ENCODE measurements at places on chromosomes 13 and 19.

DNA sequence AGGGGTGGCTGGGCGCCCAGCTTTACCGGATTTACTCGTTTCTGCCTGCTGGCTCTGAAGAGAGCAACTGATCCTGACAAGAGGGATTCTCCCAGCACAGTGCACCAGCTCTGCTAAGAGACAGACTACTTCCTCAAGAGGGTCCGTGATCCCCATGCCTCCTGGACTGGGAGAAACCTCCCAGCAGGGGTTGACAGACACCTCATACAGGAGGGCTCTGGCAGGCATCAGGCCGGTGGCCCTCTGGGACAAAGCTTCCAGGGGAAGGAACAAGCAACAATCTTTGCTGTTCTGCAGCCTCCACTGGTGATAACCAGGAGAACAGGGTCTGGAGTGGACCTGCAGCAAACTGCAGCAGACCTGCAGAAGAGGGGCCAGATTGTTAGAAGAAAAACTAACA, 1192.5 kb upstream of the PRR20A start:
- no peak for DNase-seq

- no peak for DNase-seq
Observed at GRCh38 chr13:110812121-110812868, 98.8 kb downstream of the ING1 start.

DNA sequence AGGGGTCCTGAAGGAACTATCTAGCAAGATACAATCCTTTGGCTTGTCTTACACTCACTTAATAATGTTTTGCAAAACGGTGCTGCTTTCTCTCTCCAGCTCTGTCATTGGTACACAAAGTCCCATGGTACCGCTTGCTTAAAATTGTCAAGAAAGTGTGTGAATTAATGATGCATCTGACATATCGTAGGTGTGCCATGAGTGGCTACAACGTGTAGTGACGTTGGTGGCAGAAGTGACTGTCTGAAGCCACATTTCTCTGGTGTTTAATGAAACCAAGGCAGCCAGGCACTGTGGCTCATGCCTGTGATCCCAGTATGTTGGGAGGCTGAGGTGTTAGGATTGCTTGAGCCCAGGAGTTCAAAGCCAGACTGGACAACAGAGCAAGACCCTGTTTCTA, 2.6 kb downstream of the HSH2D start:
- no peak for DNase-seq

GRCh38 chr13:41917641-41918040, 43.3 kb downstream of the VWA8 start:
- DNase-seq: peak; percentile 63

DNA sequence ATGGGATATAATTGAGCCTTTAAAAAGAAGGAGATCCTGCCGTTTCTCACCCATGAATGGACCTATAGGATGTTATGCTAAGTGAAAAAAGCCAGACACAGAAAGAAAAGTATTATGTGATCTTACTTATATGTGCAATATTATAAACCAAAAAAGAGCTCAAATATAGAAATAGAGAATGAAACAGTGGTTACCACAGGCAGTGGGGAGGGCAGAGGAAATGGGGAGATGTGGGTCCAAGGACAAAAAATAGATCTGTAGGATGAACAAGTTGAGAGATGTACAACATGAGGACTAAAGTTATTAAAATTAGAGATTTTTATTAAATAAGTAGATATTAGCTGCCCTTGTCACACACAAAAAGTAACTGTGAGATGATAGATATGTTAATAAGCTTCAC, 29.1 kb downstream of the TDRD3 start:
- DNase-seq: no peak

DNA sequence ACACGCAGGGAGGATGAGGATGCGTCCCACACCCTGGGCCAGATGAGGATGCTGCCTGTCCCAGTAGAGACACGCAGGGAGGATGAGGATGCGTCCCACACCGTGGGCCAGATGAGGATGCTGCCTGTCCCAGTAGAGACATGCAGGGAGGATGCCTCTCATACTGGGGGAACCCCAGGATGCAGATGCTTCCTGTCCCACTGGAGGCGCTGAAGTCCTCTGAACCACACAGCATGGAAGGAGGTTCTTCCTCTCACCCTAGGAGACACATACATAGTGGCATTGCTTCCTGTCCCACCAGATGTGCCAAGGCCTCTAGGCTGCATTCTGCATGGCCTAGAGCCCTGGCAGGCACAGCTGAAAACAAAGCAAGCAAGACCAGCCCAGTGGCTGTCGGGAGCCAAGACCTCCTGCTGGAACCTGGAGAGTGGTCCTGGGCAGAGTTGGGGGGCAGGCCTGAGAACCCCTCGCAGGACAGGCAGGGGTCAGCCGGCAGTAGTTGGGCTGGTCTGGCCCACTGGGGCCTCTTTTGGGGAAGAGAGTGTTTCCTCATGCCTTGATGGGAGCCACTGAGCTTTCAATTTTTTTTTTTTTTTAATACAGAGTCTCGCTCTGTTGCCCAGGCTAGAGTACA, 4.3 kb downstream of the HPN start:
- DNase-seq: peak; percentile 58

DNA sequence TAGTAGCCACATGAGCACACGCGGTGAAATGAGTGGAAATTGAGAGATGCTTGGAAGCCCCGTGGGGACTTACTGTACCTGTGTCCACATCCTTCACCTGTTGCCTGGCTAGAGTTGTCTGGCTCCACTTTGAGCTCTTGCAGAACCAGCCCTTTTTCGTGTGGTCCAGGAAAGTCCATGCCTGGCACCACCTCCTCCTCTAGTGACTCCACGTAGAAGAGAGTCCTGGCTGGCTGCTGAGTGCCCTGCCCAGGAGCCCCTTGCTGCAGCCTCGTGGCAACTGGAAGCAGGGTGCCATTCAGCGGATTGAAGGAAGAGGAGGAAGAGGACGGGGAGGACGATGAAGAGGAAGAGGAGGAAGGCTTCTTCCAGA, 515 bp upstream of the ATXN8OS start:
- no peak for DNase-seq

DNA sequence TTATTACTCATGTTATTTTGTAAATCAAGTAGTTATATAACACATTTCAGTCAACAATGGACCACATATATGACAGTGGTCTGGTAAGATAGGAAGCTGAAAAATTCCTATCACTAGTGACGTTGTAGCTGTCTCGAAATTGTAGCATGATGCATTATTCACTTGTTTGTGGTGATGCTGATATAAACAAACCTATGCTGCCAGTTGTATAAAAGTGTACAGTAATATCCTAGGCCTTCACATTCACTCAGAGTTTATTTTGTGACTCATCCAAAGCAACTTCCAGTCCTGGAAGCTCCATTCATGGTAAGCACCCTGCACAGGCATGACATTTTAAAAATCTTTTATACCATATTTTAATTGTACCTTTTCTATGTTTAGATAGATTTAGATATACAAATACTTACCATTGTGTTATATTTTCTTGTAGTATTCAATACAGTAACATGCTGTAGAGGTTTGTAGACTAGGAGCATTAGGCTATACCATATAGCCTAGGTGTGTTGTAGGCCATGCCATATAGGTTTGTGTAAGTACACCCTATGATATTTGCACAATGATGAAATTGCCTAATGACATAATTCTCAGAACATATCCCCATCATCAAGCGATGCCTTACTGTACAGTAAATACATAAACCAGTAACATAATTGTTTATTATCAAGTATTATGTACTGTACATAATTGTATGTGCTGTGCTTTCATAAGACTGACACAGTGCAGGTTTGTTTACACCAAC, 49.3 kb downstream of the IFT88 start:
- no peak for DNase-seq

DNA sequence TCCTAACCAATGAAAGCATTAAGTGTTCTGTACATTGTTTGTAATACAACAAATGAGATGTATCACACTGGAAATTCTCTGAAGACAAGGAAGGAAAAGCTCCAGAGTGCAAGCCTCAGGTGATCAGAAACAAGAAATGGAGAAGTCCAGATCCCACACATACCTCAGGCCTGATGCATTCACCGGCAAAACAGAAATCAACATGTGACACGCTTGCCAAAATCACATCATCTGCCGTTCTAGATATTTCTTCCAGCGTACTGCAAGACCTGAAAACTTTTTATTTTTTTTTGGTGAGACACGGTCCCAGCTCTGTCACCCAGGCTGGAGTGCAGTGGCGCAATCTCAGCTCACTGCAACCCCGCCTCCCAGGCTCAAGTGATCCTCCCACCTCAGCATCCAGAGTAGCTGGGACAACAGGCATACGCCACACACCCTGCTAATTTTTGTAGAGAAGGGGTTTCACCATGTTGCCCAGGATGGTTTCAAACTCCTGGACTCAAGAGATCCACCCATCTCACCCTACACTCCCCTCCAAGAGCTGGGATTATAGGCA, 48.6 kb downstream of the FOXO1 start:
- no peak for DNase-seq

DNA sequence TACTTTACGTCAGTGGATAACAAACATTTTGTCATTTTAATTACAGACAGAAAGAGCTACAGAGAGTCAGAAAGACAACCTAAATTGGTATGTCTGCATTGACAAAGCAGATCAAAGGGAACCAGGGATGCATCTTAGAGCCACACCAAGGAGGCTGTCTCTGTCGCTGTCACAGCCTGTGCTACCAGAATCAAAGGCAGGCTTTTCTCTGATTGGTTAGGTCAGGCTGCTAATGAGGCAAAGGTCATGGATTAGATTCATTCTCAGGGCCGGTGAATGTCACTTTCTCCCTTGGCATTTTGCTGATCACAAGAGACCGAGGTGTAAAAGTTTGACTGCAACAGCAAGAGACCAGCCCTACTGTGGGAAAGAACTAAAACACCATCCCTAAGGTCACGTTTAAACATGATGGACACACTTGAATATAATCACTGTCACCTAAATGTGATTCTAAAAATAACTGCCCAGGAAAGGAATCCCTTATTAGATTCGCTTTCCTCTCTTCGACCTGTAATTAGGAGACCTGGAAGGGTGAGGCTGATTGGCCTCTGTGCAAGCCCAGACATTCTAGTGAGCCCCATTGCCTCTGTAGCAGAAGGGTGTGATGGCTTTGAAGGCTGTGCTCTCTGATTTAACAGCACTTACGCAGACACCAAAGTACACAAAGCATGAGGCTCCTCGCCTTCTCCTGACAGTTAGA, 314.4 kb upstream of the NBEA start:
- no peak for DNase-seq

GRCh38 chr19:29662604-29663404, 2.5 kb upstream of the PLEKHF1 start:
- peak; percentile 70 for DNase-seq
